ENCODE measurements at places on chromosomes 4 and X. TPM values are rescaled to one million over a fixed set of nuclear protein-coding genes. Genes with fewer than 3 reads are reported as not detected.

DNA sequence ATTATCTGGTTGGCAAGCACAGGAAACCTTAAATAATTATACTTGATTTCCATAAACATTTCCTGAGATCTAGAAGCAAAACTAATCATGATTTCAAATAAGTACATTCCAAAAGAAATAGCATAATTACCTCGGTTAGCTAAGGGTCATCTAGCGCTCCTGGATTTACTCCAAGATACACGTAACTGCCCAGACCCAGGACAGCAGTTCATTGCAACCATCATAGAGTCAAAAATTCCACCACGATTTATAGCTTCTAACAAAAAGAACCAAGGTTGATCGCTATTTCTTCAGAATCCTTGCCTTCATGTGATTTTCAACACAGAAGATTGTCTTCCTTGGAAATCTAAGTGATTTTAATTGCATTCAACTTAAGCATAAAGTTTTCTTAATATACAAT, 1235.5 kb upstream of the TENM3 start:
- H3K27ac ChIP-seq: no peak overlapping the region
- DNase-seq: no peak
- H3K27me3 ChIP-seq: peaks cover 1% of the 10 kb centered on the region
- no peaks in the 10 kb centered on the region for H3K36me3 ChIP-seq
- H3K4me3 ChIP-seq: no peak overlapping the region

- DNase-seq: no peak
- H3K27me3 ChIP-seq: peaks cover 4% of the 10 kb centered on the region
- H3K27ac ChIP-seq: no peak overlapping the region
- H3K36me3 ChIP-seq: no peaks in the 10 kb centered on the region
These were observed 62.1 kb upstream of the AP1S2 start for GRCh38 chrX:15916704-15917084.

DNA sequence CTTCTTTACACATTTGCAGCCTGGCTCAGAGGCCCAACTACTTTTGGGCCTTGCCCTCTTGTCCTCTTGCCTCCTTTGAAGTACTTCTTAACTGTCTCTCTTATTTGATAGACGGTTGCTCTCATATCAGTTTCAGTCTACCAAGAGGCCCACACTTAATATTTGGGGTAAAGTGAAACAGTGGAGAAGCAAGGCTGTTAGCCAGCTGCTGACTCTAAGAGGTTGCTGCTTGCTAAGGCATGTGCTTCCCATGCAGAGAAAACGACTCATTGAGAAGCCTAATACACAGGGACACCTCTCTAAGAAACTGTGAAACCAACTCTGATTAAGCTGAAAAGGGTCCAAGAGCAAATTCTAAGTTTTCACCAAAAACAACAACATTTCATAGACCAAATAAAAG, 94.6 kb downstream of the PPP3CA start:
- H3K27me3 ChIP-seq: no peaks in the 10 kb centered on the region
- peak overlapping the region; percentile 44 for H3K27ac ChIP-seq
- no peak overlapping the region for H3K4me3 ChIP-seq
- H3K4me1 ChIP-seq: peaks cover 48% of the 10 kb centered on the region
- DNase-seq: no peak

The SPANXN4 gene
- polyA plus RNA-seq: not detected

DNA sequence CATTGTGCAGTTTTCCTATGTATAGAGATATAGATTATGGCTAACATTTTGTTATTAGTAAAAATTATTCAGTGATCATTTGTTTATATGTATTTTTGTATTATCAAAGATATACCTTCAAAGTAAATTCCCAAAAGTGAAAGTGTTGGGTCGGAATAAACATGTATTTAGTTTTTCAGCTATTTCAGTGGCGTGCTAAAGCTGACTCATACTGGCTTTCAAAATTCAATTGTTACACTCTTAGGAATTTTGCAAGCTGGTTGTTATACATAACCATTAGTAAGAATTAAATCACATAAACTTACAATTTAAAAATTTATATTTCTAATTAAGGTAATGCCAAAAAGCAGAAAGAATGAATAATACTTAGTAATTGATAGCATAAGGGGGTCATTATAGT, 288.4 kb upstream of the NRK start:
- peaks cover 8% of the 10 kb centered on the region for H3K27me3 ChIP-seq
- no peaks in the 10 kb centered on the region for H3K4me1 ChIP-seq
- no peak overlapping the region for H3K27ac ChIP-seq
- no peaks in the 10 kb centered on the region for H3K36me3 ChIP-seq

- H3K4me1 ChIP-seq: no peaks in the 10 kb centered on the region
- no peaks in the 10 kb centered on the region for H3K27me3 ChIP-seq
- no peak overlapping the region for H3K4me3 ChIP-seq
- DNase-seq: no peak
These were observed 351.5 kb upstream of the MAD2L1 start for GRCh38 chr4:120418146-120418545.

GRCh38 chr4:127775843-127776242, 6.3 kb upstream of the HSPA4L start:
- H3K36me3 ChIP-seq: no peaks in the 10 kb centered on the region
- no peak overlapping the region for H3K4me3 ChIP-seq
- H3K27ac ChIP-seq: no peak overlapping the region
- peaks cover 5% of the 10 kb centered on the region for H3K27me3 ChIP-seq
- DNase-seq: no peak

The TCEAL3 gene
- polyA plus RNA-seq: 10.6 TPM

DNA sequence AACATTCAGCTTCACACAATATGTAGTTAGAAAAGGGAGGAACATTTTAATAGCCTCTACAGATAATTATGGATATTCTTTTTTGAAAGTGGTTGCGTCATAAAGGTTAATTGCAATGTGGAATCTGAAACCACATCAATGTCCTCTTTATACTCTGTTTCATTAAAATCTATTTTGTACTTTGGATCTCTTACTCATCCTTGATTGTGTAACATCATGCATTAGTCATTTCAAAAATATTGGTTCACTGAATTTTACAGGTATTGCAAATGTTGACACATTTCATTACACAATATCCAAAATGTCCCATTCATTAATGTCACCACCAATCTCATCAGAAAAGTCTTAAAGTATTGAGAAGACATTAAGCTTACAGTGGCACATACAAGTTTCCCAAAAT, 62.7 kb upstream of the USP9X start:
- no peak overlapping the region for H3K27ac ChIP-seq
- no peaks in the 10 kb centered on the region for H3K4me1 ChIP-seq
- H3K36me3 ChIP-seq: no peaks in the 10 kb centered on the region
- H3K27me3 ChIP-seq: peaks cover 7% of the 10 kb centered on the region
- no peak for DNase-seq

DNA sequence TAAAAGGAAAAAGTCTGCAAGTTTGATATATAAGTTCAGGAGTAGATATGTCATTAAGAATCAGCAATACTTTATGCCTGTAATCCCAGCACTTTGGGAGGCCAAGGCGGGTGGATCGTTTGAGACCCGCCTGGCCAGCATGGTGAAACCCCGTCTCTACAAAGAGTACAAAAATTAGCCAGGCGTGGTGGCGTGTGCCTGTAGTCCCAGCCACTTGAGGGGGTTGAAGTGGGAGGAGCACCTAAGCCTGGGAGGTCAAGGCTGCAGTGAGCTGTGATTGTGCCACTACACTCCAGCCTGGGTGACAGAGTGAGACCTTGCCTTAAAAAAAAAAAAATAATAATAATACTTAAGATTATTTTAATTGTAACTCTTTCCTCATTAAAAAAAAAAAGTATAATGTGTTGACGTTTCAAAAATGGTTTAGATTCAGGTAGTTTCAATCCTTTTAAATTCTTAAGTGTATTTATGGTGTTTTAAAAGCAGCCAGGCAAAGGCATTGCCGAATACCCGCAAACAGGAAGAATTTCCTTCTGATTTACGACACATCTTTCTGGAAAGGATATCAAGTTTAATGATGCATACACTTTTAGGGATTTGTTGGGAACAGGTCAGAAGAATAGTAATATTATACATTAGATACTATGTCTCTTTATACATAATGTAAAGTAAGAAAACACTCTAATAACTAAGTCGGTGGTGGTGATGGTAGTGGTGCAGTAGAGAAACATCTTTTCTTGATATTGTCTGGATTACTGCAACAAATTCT, 80.9 kb downstream of the KDM6A start:
- no peaks in the 10 kb centered on the region for H3K36me3 ChIP-seq
- no peak overlapping the region for H3K27ac ChIP-seq
- no peaks in the 10 kb centered on the region for H3K27me3 ChIP-seq
- peaks cover 75% of the 10 kb centered on the region for H3K4me1 ChIP-seq

The MAGIX gene
- 0.96 TPM for polyA plus RNA-seq

DNA sequence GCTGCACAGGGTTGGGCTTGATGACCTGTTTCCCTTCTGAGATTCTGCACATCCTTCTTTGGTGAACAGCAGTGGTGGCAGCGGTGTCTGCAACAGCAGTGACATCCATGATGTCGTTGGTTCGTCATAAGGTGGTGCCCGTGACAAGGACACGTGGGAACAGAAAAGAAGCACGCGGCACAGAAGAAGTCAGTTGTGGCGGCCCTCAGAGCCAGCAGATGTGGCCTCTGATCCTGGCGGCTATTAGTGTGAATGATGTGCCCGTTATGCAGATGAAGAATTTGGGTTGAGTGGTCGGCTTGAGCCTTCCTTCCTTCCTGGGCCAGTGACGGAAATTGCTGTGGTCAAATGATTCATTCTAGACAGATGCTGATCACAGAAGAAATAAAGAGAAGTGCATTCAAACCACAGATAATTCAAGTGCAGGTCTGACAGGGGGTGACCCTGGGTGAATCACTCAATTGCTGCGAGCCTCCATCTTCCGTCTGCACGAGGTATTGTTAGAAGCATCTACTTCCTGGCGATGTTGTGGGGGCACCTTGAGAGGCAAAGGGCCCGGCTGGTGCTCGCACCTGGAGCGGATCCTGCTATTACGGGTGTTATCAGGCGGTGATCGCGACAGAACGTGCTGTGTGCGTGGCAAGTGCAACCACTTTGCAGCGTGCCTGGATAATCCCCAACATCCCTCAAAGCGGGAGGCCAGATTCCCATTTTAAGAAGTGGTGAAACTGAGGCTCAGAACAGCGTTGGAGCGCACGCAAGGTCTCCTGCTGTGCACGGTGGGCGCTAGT, 215.2 kb upstream of the PSAPL1 start:
- DNase-seq: peak; percentile 96
- H3K4me3 ChIP-seq: peak overlapping the region; percentile 88
- peaks cover 13% of the 10 kb centered on the region for H3K36me3 ChIP-seq
- peak overlapping the region; percentile 99 for H3K27ac ChIP-seq

- H3K27ac ChIP-seq: no peak overlapping the region
- no peak overlapping the region for H3K4me3 ChIP-seq
- peaks cover 6% of the 10 kb centered on the region for H3K27me3 ChIP-seq
- DNase-seq: no peak
- H3K4me1 ChIP-seq: no peaks in the 10 kb centered on the region
These were observed 79.2 kb downstream of the F11 start for GRCh38 chr4:186345184-186345583.

DNA sequence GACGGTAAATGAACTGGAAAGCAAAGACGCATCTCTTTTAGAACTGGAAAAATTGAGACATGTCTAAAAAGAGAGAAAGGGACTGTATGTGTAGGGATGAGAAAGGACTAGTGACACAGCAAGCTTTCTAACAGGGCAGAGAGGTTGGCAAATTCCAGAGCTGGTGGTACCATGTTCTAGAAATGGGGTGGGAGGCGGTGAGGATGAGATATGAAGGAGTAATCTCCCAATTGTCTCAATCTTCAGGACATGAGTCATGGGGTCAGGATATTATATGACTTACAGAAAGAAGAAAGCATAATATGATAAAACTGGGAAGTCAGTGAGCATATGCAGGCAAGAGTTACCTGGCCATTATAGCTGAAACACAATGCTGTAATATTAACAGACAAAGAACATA, 14.2 kb downstream of the TAB3 start:
- no peak overlapping the region for H3K27ac ChIP-seq
- no peak for DNase-seq
- H3K27me3 ChIP-seq: peaks cover 3% of the 10 kb centered on the region

GRCh38 chr4:152953514-152953913, 17.4 kb downstream of the FHDC1 start:
- peaks cover 28% of the 10 kb centered on the region for H3K4me1 ChIP-seq
- no peak for DNase-seq
- H3K27ac ChIP-seq: no peak overlapping the region
- no peaks in the 10 kb centered on the region for H3K27me3 ChIP-seq

DNA sequence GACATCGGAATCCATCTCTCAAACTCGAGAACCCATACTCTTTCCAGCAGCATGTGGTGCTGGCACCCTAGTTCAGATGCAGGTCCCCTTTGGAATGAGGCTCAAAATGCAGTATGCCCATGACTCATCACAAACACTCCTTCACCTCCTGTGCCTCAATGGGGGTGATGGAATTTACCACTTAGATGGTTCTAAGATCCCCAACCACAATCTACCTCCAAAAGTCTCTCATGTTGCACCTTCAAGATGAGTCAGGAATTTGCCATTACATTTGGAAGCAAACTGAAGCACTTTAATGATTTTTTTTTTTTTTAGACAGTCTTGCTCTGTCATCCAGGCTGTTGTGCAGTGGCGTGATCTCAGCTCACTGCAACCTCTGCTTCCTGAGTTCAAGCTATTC, 8.5 kb upstream of the MID1 start:
- no peak for DNase-seq
- H3K4me3 ChIP-seq: no peak overlapping the region
- no peaks in the 10 kb centered on the region for H3K36me3 ChIP-seq
- H3K27ac ChIP-seq: no peak overlapping the region
- no peaks in the 10 kb centered on the region for H3K4me1 ChIP-seq

The LANCL3 gene
- 1.0 TPM for polyA plus RNA-seq

The KCTD8 gene
- not detected for polyA plus RNA-seq

- peak overlapping the region; percentile 89 for H3K4me3 ChIP-seq
- no peaks in the 10 kb centered on the region for H3K36me3 ChIP-seq
- H3K4me1 ChIP-seq: peaks cover 73% of the 10 kb centered on the region
- H3K27me3 ChIP-seq: peaks cover 28% of the 10 kb centered on the region
These were observed 999 bp upstream of the CTBP1 start for GRCh38 chr4:1249731-1250526.

GRCh38 chrX:29634516-29634915, 580.8 kb upstream of the MAGEB2 start:
- DNase-seq: no peak
- no peak overlapping the region for H3K27ac ChIP-seq
- no peaks in the 10 kb centered on the region for H3K36me3 ChIP-seq

DNA sequence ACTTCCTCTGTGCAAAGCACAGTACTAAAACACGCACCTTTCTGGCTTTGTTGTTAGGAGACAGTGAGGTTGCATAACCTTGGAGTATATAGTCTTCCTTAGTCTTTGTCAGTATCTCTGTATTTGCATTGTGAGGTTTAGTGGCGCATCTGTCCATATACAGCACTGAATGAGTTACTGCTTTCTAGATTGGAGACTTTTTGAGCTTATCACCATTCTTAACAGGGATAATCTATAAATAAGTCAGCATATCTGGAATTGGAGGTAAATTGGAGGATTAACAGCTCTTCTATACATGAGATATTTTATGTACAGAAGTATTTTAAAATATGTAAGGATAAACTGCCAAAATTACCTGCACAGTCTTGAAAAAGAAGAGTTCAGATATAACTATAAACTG, 4.3 kb downstream of the FHDC1 start:
- no peak for DNase-seq
- H3K36me3 ChIP-seq: peaks cover 3% of the 10 kb centered on the region
- H3K27me3 ChIP-seq: peaks cover 29% of the 10 kb centered on the region
- H3K4me3 ChIP-seq: peak overlapping the region; percentile 4
- no peak overlapping the region for H3K27ac ChIP-seq
- peaks cover 14% of the 10 kb centered on the region for H3K4me1 ChIP-seq

The MAGEC1 gene
- polyA plus RNA-seq: not detected

GRCh38 chrX:37722595-37722994, 37.0 kb downstream of the XK start:
- no peak overlapping the region for H3K4me3 ChIP-seq
- H3K4me1 ChIP-seq: no peaks in the 10 kb centered on the region
- H3K27me3 ChIP-seq: peaks cover 3% of the 10 kb centered on the region
- no peak overlapping the region for H3K27ac ChIP-seq
